ENCODE measurements at places on chromosomes 7 and 10. TPM values are rescaled to one million over a fixed set of nuclear protein-coding genes. Genes with fewer than 3 reads are reported as not detected.

DNA sequence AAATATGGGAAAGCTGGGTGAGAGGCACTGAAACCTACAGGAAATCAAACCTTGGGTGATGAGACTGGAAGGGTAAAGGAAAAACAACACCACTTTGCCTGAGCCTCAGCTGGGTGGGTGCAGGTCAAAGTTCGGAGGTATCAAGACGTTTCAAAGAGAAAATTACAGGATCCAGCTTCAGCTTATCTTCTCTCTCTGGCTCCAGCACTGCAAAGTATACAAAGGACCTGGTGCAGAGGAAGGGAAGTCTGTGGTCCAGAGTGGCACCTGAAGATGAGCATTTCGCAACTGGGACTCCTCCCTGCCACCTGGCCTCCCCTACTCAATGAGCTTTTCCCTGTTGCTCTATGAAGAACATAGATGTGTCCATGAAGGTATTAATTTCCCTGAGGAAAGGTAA lies 6.4 kb upstream of the FXYD4 start:
- H3K27ac ChIP-seq: no peak overlapping the region

DNA sequence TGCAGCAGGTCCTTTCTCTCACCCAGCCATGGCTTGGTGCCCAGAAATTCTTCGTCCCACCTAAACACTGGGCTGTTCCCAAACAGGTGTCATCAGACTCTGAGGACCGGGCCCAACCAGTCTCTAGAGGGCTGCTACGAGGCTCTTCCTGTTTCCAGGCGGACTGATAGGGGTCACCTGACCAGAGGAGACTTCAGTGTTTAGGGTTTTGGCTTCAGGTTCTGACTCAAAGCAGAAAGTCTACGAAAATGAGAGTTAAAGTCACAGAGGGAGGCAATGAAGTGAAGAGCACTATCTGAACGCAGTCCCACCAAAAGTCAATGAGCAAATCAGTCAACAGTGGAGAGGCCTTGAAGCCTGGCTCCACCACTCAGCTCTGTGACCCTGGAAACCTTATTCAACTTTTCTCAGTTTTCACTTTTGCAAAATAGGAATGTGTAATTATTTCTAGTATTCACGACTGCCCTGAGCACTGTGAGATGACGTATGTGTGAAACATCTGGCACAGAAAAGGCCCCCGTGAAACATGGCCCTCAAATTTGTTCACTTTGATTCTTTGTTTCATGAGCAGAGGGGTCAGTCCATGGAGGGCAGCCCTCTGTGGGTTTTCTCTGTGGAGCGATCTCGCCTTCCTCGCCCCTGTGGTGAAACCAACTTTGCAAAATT lies 189.9 kb upstream of the PDE1C start:
- no peaks in the 10 kb centered on the region for H3K36me3 ChIP-seq
- no peaks in the 10 kb centered on the region for H3K4me1 ChIP-seq
- H3K4me3 ChIP-seq: no peak overlapping the region
- no peaks in the 10 kb centered on the region for H3K27me3 ChIP-seq
- H3K27ac ChIP-seq: no peak overlapping the region

- no peaks in the 10 kb centered on the region for H3K27me3 ChIP-seq
- H3K27ac ChIP-seq: no peak overlapping the region
- no peak overlapping the region for H3K4me3 ChIP-seq
- H3K36me3 ChIP-seq: no peaks in the 10 kb centered on the region
Measured at GRCh38 chr10:31678575-31679516, 249.8 kb downstream of the ARHGAP12 start.

DNA sequence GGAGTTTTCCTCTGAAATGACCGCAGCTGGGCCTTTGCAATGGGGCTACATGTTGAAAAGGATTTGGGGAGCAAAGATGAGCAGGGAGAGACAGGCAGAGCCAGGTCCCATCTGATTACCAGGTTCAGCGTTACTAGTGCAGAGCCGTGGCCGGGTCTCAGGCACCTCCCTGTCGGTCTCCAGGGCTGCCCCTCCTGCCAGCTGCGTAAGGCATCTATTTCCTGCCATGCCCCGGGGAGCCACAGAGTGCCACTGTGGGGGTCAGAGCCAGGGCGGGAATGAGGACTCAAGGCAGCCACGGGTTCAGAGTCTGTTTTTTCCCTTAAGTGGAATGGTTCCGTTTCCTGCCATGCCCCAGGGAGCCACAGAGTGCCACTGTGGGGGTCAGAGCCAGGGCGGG lies 382.6 kb upstream of the SHH start:
- no peaks in the 10 kb centered on the region for H3K4me1 ChIP-seq
- H3K4me3 ChIP-seq: no peak overlapping the region
- H3K36me3 ChIP-seq: no peaks in the 10 kb centered on the region
- DNase-seq: no peak

The TRIM73 gene
- 0.18 TPM for total RNA-seq

DNA sequence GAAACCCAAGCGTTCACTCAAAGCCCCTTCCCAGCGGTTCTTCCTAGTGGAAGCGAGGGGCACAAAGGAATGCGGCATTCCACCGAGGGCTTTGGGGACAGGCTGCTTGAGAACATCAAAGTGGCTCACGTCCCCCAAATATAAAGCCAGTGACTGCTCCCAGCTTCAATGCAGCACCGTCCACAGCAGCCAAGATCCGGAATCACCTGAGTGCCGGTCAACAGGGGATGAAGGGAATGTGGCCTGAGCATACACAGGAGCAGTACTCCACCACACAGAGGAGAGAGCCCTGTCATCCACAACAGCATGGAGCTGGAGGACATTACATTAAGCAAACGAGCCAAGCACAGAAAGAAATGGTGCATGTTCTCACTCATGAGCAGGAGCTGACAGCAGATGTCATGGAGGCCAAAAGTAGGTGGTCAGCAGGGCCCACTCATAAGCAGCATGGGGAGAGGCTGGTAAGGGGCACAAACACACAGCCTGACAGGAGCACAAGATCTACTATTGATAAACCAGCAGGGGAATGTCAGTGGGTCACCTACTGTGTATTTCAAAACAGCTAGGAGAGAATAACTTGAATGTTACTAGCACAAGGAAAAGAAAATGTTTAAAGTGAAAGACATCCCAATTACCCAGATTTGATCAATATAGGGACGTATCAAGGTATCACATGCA lies 79.5 kb downstream of the DIP2C start:
- H3K36me3 ChIP-seq: no peaks in the 10 kb centered on the region
- no peaks in the 10 kb centered on the region for H3K27me3 ChIP-seq
- no peak for DNase-seq
- H3K4me3 ChIP-seq: no peak overlapping the region
- peak overlapping the region; percentile 1 for H3K27ac ChIP-seq
- peaks cover 38% of the 10 kb centered on the region for H3K4me1 ChIP-seq

GRCh38 chr7:85000735-85001350 lies 186.0 kb downstream of the SEMA3D start:
- H3K27ac ChIP-seq: no peak overlapping the region
- no peak overlapping the region for H3K4me3 ChIP-seq
- H3K36me3 ChIP-seq: no peaks in the 10 kb centered on the region
- no peaks in the 10 kb centered on the region for H3K27me3 ChIP-seq

DNA sequence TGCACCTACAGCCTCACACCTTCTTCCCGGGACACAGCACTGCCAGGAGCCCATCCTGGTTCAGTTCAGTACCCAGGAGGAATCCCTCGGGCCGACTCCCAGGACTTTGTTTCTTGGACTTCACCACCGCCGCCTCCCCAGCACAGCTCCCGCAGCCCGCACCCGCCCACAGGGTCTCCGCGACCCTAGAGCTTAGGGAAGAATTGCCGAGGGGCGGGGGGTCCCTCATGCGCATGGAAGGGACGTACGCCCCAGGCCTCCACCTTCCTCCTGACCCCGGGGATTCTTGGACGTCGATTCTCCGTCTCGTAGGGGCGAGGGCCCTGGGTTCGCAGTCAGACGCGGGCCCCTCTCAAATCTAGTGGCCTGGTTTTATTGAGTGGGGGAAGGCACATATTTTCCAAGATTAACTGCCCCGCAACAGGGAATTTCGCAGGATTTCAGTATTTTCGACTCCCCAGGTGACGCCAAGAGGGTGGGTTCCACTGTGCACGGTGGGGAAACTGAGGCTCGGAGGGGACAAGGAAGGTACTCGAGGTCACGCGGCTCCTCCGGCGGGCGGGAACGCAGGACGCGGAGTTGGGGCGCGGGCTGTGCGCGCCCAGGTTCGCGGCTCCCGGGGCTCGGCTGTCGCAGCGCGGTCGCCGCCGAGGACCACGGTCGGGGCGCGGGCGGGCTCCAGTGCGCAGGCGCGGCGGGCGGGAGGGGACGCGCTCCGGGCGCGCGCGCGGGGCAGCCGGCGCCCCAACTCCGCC lies at the start of gene ADCY1:
TSS of gene ADCY1 (plus strand) at position 708 of the 755 bp plus-strand sequence. CDS start 176 bp downstream, outside the sequence.
- DNase-seq: no peak
- no peak within 1 kb of the TSS for H3K27ac ChIP-seq
- H3K36me3 ChIP-seq: no peaks in the 10 kb centered on the region
- peaks cover 56% of the 10 kb centered on the region for H3K27me3 ChIP-seq
- H3K4me3 ChIP-seq: peak within 1 kb of the TSS; percentile 35

The ATG9B gene
- 0.18 TPM for total RNA-seq

- H3K27ac ChIP-seq: no peak overlapping the region
- peaks cover 3% of the 10 kb centered on the region for H3K4me1 ChIP-seq
- peak; percentile 62 for DNase-seq
- no peak overlapping the region for H3K4me3 ChIP-seq
- peaks cover 15% of the 10 kb centered on the region for H3K27me3 ChIP-seq
Measured at GRCh38 chr10:88456730-88457129, 126.4 kb downstream of the RNLS start.

The OPN1SW gene
- not detected for total RNA-seq

- no peaks in the 10 kb centered on the region for H3K4me1 ChIP-seq
- no peaks in the 10 kb centered on the region for H3K27me3 ChIP-seq
- no peak overlapping the region for H3K4me3 ChIP-seq
- DNase-seq: peak; percentile 95
Measured at GRCh38 chr7:85489498-85489897, 302.6 kb upstream of the SEMA3D start.

The OR2A12 gene
- total RNA-seq: not detected

The KCNMA1 gene
- 25.6 TPM for total RNA-seq

DNA sequence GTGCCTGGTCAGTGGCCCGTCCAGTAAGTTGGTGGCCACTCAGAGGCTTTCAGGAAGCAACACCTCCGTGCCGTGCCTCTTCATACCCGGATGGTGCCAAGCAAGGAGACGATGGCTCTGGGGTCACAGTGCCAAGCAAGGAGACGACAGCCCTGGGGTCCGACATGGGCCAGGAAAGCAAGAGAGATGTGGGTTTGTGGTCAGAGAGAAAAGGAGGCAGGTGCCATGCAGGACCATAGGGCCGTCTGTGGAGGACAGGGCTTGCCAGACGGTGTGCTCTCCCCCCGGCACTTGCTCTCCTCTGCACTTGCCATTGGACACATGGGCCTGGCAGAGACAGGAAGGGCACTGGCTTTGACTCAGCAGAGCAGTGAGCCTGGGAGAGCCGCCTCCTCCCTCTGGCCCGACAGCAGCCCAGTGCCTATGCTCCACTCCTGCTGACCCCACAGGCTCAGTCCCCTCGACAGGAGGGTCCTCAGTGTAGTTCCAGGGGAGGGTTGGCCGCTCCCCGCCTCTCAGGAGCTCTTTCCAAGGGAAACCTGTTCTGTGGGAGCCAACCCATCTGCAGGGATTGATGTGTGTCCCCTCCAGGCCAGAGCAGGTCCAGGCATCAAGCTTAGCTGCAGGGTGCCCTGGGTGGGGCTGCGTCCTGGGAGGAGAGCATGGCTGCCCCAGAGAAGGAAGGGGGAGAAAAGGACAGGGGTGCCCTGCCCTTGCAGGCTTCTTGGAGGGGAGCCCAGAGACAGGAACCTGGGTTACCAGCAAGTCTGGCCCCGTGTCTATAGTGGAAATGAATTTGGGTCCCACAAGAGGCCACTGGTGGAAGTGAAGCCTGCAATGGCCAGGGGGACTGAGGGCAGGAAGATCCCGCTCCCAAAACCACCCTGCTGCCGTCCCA lies 7.6 kb upstream of the CALML5 start:
- no peaks in the 10 kb centered on the region for H3K36me3 ChIP-seq
- DNase-seq: no peak
- H3K27me3 ChIP-seq: peaks cover 30% of the 10 kb centered on the region
- H3K4me3 ChIP-seq: no peak overlapping the region
- no peaks in the 10 kb centered on the region for H3K4me1 ChIP-seq

The DNAJC1 gene
- total RNA-seq: 22.8 TPM

The SERPINE1 gene
- 1,441 TPM for total RNA-seq

The FGFR2 gene
- total RNA-seq: under 0.01 TPM

- no peaks in the 10 kb centered on the region for H3K36me3 ChIP-seq
- H3K4me1 ChIP-seq: no peaks in the 10 kb centered on the region
- no peaks in the 10 kb centered on the region for H3K27me3 ChIP-seq
Measured at GRCh38 chr7:115332691-115333090, 410.8 kb downstream of the MDFIC start.

- H3K27ac ChIP-seq: no peak overlapping the region
- DNase-seq: no peak
- H3K4me1 ChIP-seq: peaks cover 2% of the 10 kb centered on the region
- H3K36me3 ChIP-seq: no peaks in the 10 kb centered on the region
Measured at GRCh38 chr10:44419790-44420549, 35.1 kb upstream of the CXCL12 start.

DNA sequence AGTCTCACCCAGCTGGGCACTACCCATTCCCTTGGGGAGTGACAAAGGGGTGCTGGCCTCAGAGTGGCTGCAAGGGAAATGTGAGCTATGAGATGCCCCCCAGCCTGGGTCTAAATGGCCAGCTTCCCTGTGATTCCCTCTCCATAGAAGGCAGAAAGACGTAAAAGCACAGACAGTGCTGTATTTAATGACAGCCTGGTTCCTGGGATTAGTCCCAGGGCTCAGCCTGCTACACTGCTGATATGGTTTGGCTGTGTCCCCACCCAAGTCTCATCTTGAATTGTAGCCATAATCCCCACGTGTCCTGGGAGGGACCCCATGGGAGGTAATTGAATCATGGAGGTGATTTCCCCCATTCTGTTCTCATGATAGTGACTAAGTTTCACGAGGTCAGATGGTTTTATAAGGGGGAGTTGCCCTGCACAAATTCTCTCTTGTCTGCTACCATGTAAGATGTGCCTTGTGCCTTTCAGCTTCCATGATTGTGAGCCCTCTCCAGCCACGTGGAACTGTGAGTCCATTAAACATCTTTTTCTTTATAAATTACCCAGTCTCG lies 23.9 kb upstream of the CALN1 start:
- no peak overlapping the region for H3K27ac ChIP-seq
- no peaks in the 10 kb centered on the region for H3K4me1 ChIP-seq
- DNase-seq: no peak
- no peaks in the 10 kb centered on the region for H3K36me3 ChIP-seq

GRCh38 chr7:91355695-91356435 lies 91.6 kb downstream of the FZD1 start:
- no peak overlapping the region for H3K27ac ChIP-seq
- no peak overlapping the region for H3K4me3 ChIP-seq
- no peak for DNase-seq
- no peaks in the 10 kb centered on the region for H3K4me1 ChIP-seq
- H3K27me3 ChIP-seq: peaks cover 3% of the 10 kb centered on the region

The C10orf105 gene
- under 0.01 TPM for total RNA-seq

The ERVW-1 gene
- not detected for total RNA-seq

All from IMR-90 (cell line).